Urinary bladder (tissue), 4 donors: ENCODE measurements at places on chromosomes 12 and 14.

- no peak for DNase-seq
These were observed 13.8 kb downstream of the KIF26A start for GRCh38 chr14:104152246-104152575.

DNA sequence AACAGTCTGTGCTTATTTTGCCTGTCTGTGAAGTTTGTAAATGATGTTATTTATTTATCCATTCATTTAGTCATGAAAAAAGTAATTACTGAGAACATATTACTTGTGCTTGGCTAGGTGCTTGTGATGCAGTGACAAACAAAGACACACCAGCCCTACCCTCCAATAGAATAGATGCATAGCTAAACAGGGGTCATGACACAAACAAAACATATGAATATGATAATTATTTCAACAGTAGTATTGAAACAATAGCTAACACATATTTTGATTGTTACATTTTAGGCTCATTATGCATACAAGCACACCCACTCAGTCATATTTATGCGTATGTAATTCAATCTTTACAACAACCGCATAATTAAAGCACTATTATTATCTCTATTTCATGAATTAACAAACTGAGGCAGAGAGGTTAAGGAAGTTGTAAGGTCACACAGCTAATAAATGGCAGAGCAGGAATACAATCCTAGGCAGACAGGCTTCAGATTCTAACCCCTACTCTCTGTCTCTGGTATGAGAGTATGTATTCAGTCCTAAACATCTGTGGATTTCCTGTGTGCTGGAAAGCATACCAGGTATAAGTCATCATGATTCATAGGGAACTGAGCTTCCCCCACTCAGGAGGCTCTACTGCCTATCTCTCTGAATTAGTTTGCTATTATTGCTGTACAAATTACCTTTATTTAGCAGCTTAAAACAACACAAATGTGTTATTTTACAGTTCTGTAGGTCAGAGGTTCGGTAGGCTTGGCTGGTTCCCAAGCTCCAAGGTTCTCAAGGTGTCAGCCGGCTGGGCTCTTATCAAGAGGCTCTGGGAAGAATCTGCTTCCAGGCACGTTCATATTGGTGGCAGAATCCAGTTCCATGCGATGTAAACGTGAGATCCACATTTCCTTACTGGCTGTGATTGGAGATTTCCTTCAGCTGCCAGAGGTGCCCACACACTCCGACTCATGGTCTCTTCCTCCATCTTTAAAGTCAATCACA lies 509.4 kb downstream of the GALC start:
- no peak for DNase-seq

GRCh38 chr12:50242751-50243191 lies 40.5 kb downstream of the LIMA1 start:
- DNase-seq = no peak

- DNase-seq = no peak
These were observed 51.4 kb downstream of the CYP46A1 start for GRCh38 chr14:99735189-99736135.

GRCh38 chr12:95437565-95437964 lies 36.4 kb upstream of the METAP2 start:
- DNase-seq = no peak

GRCh38 chr14:56733396-56733795 lies 76.9 kb downstream of the OTX2 start:
- no peak for DNase-seq

- DNase-seq = no peak
These were observed 7.4 kb downstream of the PAPOLA start for GRCh38 chr14:96509457-96510090.

DNA sequence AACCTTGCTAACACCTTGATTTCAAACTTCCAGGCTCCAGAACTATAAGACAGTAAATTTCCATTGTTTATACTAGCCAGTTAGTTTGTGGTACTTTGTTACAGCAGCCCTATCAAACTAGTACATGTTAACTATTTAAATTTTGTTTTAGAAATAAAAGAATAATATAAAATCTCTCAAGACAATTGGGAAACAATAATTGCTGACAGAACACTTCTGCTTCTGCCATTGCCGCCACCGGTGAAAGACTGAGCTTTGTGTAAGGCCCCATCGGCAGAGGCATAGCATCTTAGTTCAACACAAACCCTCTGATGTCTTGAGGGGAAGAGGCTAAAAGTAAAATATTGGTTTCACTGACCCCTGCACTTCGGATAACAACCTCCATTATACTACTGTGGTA lies 1607.1 kb upstream of the SEL1L start:
- no peak for DNase-seq
